ENCODE measurements at places on chromosomes 1 and 21.

- no peak for DNase-seq
Observed at GRCh38 chr1:65846866-65847265, 54.2 kb downstream of the PDE4B start.

DNA sequence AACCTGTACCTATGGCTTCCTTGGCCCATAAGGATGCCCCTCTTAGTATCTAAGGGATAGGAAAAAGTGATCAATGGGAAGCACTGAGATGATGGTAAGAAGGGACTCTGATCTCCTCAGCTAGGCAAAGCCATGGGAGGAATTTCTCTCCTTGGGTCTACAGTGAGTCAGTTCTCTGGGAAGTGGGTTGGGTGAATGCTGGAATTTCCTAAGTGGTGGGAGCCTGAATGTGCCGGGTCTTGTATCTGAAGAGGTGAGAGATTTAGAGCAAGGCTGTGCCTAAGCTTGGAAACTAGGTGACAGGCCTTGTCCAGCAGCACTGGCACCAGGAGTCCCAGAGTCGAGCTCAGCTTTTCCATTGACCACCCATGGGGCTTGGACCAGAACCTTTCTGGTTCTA is 96.3 kb upstream of the SLC2A1 start:
- DNase-seq = no peak

DNA sequence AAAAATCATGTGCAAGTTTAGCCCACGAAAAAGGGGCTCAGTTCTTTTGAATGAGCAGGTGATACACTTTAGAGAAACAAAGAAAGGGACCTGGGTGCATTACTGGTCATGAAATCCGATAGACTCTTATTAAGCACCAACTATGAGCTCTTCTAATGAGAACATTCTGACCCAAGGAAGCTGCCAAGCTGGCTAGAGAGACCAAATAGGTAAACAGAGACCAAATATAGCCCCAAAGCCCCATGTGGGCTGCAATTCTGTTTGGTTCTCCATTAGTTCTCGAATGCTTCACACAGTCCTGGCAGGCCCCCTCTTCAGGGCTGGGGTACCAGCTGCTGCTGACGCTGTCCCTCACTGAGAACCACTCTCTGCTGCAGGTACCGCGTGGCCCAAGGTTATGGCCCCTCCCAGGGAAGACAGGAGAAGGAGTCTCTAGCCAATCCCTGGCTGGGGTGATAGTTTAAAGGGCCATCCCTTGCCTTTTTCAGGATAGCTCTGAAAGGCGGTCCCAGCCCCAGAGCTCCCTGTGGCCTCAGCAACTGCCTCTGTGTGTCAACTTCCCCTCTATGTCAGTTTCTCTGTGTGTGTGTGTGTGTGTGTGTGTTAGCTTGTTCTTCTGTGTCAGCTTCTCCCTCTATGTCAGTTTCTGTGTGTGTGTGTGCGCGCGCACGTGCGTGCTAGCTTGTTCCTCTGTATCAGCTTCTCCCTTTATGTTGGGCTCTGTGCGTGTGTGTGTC is 7.1 kb upstream of the UBXN10 start:
- no peak for DNase-seq

DNA sequence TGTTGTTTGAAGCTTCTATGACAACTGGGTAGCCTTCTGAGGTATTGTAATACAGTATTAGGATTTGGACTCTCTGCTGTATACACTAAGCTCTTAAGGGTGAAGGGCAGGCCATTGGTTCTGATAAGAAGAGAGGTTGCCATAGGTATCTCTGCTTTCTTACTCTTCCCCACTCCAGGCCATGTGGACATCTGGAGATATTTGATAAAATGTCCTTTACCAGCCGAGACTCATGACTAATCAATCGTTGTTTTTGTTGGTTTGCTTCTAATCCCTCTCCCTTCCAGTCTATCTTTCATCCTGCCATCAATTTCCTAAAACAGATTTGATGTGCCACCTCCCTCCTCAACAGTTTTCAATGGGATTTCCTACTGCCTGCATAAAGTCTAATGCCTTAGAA is 64.6 kb upstream of the WDR26 start:
- no peak for DNase-seq

GRCh38 chr21:25733859-25734653 is 648 bp downstream of the ATP5PF start:
- DNase-seq = peak; percentile 40

GRCh38 chr1:54606096-54606989 is 17.0 kb downstream of the FAM151A start:
- DNase-seq = no peak

DNA sequence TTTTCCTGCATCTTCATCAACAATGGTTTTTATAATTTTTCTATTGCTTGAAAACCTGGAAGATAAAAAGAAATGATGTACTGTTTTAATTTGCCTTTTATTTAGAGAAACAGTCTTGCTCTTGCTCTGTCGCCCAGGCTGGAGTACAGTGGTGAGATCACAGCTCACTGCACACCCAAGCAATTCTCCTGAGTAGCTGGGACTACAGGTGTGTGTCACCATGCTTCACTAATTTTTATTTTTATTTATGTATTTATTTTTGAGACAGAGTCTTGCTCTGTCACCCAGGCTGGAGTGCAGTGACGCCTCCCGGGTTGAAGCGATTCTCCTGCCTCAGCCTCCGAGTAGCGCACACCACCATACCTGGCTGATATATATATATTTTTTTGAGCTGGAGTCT is 43.0 kb upstream of the RPL11 start:
- DNase-seq = no peak

- no peak for DNase-seq
Observed at GRCh38 chr21:24418671-24419070, 1188.6 kb downstream of the MRPL39 start.

- no peak for DNase-seq
Observed at GRCh38 chr1:181180407-181181031, 92.0 kb downstream of the IER5 start.

DNA sequence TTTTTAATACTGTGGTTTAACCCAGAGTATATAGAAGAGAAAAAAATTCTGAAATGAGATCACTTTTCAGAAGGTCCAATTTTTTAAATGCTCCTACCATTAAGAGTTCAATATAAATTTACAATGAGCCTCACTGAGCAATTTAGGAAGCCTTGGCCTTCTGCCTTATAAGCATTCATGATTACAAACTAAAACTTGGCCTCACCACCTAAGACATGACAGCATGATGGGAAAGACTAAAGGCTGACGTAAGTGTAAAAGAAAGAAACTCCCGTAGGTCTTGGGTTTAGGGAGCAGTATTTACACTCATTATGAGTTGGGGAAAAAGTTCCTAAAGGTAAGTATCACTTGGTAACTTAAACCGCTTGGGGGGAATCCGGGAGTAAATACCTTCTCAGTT is 70.7 kb upstream of the ESRRG start:
- DNase-seq = no peak

DNA sequence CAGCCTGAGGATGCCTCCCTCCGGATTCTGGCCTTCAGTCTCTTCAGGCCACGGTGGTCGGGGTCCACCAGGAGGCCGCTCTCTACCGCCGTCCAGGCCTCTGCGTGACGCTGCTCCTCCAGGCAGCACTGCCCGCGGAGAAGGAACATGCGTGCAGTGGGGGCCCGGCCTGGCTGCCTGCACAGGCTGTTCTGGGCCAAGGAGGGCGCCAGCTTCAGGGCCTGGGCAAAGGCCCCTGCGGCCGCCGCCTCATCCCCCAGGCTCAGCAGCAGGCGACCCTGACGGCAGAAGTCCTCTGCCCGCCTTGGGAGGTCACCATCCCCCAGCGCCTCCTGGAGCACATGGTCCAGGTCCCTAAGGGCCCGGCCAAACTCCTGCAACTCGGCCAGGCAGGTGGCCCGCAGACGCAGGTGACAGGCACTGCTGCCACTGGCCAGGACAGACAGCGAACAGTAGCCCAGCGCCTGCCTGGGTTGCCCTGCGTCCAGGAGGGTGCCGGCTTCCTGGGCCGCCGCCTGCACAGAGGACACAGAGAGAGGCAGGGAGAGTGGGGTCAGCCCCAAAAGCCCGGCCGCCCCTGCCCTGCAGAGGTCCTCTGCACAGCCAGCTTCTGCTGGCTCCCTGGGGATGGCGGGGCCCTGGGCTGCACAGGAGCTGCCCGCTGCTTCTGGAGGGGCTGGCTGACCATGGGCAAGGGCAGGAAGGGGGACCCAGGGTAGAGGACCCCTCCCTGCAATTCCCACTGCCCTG is 8.7 kb upstream of the MMEL1 start:
- peak; percentile 36 for DNase-seq

- DNase-seq = peak; percentile 74
Observed at GRCh38 chr1:9315411-9316079, 22.9 kb downstream of the SPSB1 start.

GRCh38 chr1:8989821-8990220 is 36.4 kb downstream of the SLC2A7 start:
- DNase-seq = no peak

DNA sequence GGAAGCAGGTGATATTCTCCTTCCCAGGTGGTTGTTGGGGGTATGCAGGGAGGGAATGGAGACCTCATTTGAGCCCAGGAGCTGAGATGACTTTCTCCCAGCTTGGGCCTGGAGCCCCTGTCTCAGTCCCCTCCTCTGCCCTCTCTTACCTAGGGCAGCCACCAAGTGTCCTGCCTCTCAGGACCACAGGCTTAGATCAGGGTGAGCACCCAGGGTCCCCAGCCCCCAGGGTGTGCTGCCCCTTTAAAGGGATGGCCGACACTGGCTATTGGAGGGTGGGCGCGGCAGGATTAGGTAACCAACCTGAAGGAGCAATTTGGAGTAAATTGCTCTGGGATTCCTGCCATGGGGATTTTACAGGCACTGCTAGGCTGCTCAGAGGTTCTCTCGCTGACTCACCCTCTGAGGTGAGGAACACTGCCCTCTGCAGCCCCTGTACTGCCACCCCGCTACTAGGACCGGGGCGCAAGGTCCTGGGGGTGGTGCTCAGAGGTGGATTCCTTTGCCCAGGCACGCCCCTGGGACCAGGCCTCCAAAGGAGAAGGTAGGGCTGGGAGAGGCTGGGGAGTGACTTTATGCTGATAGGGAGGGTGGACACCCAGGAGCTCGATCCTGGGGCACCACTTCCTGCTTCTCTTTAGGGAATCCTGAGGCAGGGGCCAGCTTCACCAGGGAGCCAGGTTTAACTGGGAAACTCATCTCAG is 1.5 kb downstream of the RPS6KA1 start:
- DNase-seq = peak; percentile 41

GRCh38 chr21:31354122-31354521 is 10.1 kb upstream of the TIAM1 start:
- DNase-seq = no peak

- no peak for DNase-seq
Observed at GRCh38 chr1:43396059-43396458, 6.4 kb downstream of the SZT2 start.

DNA sequence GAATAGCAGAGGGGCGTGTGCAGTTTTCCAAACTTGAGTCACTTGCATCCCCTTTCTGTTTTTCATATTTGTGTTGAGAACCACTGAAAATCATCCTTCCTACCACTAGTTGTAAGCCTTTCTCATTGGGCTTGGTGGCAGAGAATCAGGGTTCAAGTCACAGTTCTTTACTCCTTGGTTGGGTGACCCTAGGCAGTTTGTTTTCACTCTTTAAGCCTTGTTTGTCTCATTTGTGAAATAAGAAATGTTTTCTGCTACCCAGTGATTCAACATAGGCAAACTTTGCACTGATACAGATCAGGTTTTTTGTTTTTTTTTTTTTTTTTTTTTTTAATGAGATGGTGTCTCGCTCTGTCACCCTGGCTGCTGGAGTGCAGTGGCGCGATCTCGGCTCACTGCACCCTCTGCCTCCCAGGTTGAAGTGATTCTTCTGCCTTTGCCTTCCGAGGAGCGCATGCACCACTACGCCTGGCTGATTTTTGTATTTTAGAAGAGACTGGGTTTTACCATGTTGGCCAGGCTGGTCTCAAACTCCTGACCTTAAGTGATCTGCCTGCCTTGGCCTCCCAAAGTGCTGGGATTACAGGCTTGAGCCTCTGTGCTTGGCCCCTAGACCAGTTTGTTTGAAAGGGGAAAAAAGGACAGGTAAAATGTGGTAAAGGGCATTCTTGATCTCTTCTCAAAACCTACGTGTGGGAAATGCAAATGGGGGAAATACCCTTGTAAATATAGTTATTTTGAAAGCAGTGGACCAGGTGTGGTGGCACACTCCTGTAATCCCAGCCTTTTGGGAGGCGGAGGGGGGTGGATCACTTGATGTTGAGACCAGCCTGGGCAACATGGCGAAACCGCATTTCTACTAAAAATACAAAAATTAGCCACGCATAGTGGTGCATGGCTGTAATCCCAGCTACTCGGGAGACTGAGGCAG is 3.2 kb downstream of the CLIC4 start:
- DNase-seq = no peak

All from GM13976 (cell line).